Fibroblast of skin of right biceps (primary cell): ENCODE measurements at places on chromosomes 1 and 21.

GRCh38 chr1:32706491-32706890, 3.9 kb upstream of the SYNC start:
- DNase-seq, result no peak

DNA sequence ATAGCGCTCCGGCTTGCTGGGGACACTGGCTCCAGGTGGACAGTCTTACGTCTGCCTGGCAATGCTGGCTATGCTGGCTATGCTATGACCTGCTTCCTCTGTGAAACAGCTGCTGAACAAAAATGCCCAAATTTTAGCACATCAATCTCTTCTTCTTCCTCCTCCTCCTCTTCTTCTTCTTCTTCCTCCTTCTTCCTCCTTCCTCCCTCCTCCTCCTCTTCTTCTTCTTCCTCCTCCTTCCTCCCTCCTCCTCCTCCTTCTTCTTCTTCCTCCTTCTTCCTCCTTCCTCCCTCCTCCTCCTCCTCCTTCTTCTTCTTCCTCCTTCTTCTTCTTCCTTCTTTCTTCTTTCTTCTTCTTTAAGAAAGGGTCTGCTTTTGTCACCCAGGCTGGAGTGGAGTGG, 401.3 kb downstream of the KIF26B start:
- DNase-seq, result no peak

DNA sequence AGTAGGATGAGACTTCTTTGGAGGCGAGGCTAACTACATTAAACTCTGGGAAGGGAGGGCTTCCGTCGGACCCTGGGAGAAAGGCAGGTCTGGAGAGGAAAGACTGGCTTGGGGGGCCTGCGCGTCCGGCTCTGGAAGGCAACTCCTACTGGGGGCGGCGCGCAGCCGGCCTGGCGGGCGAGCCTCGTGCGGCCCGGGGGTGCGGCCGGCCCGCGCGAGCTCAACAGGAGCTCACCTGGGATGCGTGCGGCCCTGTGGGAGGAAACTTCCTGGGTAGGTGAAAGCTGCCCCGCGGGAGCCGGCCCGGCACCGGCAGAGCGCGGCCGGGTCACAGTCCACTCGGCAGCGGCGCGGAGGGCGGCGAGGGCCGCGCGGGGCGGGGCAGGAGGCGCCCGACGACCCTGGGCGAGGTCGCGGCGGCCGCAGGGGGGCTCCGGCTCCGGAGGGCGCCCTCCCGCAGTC, 449 bp downstream of the EPS15 start:
- DNase-seq, result peak; percentile 34

- no peak for DNase-seq
These were observed 28.6 kb downstream of the CEP104 start for GRCh38 chr1:3828391-3828790.

GRCh38 chr1:23004112-23004511, 11.5 kb downstream of the TEX46 start:
- DNase-seq, result no peak

DNA sequence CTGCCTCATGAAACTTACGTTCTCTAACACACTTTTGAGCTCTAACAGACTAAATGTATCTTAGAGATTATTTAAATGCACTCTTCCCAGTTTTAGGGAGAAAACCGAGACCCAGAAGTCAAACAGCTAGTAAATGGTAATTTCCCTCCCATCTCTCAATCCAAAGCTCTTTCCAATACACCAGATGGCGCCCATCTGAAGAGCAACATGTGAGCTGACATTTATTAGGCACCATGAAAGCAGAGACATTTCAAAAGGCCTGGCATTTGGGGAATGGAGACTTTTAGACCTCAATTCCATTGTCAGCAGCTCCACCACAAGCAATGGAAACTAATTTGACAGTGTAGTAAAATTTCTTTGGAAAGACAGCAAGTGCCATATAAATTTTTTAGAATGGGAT, 191.4 kb downstream of the DAB1 start:
- no peak for DNase-seq

GRCh38 chr1:98090351-98090750, 169.5 kb upstream of the DPYD start:
- DNase-seq, result peak; percentile 95

DNA sequence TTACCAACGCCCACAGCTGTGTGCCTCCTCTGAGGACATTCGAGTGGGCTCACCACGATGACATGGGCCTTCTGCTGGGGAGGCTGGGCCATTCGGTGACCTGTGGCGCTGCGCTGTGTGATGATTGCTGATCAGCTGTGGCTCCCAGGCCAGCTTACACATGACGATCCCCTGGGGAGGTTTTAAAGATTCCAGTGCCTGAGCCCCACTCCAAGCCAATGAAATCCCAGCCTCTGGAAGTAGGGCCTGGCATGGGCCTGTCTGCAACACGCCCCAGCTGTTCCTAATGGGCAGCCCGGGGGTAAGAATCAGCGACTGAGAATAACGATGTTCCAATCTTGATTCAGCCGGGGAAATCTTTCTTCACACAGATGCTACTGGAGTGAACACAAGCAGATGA, 153.7 kb downstream of the KCNJ6 start:
- no peak for DNase-seq

GRCh38 chr1:223001653-223002634, 141.1 kb downstream of the TLR5 start:
- no peak for DNase-seq

GRCh38 chr1:8754993-8755392, 62.4 kb downstream of the RERE start:
- no peak for DNase-seq

GRCh38 chr21:40165773-40166070, 298.5 kb downstream of the PCP4 start:
- DNase-seq, result peak; percentile 56
